ENCODE measurements at places on chromosomes 11 and 22. TPM values are rescaled to one million over a fixed set of nuclear protein-coding genes. Genes with fewer than 3 reads are reported as not detected.
A peak's percentile ranks its signal among the peaks of the same experiment; 100 is the strongest.

SAA4 gene
- polyA plus RNA-seq, result not detected

- no peak for DNase-seq
These were observed 199.0 kb upstream of the NECTIN1 start for GRCh38 chr11:119928047-119928446.

DNA sequence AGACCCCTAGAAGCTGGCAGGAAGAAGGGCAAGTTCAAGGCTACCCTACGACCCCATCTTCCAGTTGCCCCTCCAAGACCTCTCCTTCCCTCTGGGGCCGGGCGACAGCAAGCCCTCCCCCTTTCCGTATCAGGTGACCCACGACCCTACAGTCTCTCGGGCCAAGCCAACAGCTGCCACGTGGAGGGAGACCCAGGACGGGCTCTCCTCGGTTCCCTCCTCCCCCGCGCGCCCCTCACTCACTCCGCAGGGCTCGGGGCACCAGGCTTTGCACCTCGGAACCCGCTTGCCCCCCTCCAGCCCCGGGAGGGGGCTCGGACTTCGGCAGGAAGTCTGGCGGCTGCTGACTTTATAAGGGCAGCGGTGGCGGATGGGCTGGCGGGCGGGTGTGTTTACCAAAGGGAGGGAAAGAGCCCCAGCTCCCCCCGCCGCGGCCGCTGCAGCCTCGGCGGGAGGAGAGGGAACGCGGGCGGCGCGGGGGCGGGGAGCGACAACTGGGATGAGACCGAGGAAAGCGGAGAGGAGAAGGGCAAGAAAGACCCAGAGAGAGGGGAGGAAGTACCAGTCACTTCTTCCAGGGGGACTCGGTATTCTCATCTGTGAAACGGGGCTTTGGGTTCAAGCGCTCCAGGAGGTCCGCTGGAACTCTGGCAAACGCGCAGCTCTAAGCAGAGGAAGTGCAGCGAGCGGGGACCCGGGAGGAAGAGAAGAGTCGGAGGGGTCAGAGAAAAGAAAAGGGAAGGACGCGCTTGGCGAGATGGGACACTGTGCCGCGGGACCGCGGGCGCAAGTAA is 767 bp downstream of the SLC43A1 start:
- peak; percentile 24 for DNase-seq

TEAD1 gene
- 51.8 TPM for polyA plus RNA-seq

GRCh38 chr11:103202048-103202651 is 92.9 kb downstream of the DYNC2H1 start:
- DNase-seq, result peak; percentile 63

DNA sequence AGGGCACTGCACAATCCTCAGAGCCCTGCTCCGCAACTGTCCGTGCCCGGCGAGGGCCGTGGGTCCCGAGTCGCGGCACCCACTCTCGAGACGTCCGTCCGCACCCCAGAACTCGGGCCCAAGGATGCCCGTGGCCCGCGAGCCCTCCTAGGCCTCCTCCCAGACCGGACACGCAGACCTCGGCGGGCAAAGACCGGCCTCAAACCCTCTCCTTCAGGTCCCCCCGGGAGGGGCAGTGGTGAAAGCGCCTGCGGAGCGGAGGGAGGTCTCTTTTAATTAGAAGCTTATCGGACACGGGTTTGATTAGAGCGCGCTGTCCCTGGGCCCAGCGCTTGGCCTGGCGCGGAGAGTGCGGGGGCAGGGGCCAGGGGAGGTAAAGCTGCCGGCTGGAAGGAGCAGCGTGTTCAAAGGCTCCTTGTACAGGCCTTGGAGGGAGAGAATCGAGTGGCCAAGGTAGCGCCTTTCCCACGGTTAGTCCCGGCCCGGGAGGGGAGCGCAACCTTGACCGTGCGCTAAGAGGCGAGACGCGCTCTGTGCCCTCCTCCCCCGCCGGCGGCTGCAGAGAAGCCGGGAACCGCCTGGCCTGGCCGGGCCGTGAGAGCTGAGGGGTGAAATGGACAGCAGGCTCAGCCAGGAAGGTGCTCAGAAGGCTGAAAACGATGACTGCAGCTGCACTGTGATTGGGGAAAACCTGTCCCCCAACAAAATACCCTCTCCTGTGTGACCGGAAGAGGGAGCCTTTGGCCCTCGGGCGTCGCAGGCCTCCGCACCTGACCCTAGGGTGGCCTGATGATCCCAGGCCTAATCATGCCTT is 4.6 kb downstream of the WT1 start:
- no peak for DNase-seq

DNA sequence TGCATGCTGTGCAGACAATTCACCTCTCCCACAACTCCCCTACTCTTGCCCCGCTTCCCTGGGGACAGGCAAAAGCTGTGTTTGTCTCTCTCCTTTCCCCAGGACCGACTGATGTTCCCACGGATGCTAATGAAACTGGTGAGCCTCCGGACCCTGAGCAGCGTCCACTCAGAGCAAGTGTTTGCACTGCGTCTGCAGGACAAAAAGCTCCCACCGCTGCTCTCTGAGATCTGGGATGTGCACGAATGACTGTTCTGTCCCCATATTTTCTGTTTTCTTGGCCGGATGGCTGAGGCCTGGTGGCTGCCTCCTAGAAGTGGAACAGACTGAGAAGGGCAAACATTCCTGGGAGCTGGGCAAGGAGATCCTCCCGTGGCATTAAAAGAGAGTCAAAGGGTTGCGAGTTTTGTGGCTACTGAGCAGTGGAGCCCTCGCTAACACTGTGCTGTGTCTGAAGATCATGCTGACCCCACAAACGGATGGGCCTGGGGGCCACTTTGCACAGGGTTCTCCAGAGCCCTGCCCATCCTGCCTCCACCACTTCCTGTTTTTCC is 1.4 kb upstream of the MADD start:
- DNase-seq, result no peak

ADM2 gene
- polyA plus RNA-seq, result 1.9 TPM

Data from IMR-90 (cell line).